ENCODE measurements at places on chromosomes 12 and 14. TPM values are rescaled to one million over a fixed set of nuclear protein-coding genes. Genes with fewer than 3 reads are reported as not detected.

- no peak for DNase-seq
These were observed 15.0 kb upstream of the FBXO33 start for GRCh38 chr14:39447175-39447661.

Gene OR6S1
- not detected for total RNA-seq

- DNase-seq: no peak
These were observed 22.9 kb upstream of the LTBP2 start for GRCh38 chr14:74634964-74635363.

- no peak for DNase-seq
These were observed 37.7 kb downstream of the TAOK3 start for GRCh38 chr12:118334939-118335567.

- no peak for DNase-seq
These were observed 69.5 kb upstream of the DIO3 start for GRCh38 chr14:101491841-101492240.

GRCh38 chr12:78970041-78970440 is 105.5 kb downstream of the SYT1 start:
- DNase-seq: no peak

GRCh38 chr12:71578694-71579258 is 84.9 kb downstream of the ZFC3H1 start:
- no peak for DNase-seq

- DNase-seq: no peak
These were observed 3.8 kb upstream of the ABCC9 start for GRCh38 chr12:21945002-21945401.

- DNase-seq: no peak
These were observed 63.5 kb downstream of the PELI2 start for GRCh38 chr14:56181681-56182085.

GRCh38 chr12:94128280-94128679 is 20.1 kb upstream of the PLXNC1 start:
- DNase-seq: no peak

Gene SSTR1
- total RNA-seq: 1.7 TPM

GRCh38 chr14:34538871-34539406 is 562 bp downstream of the EAPP start:
- no peak for DNase-seq

DNA sequence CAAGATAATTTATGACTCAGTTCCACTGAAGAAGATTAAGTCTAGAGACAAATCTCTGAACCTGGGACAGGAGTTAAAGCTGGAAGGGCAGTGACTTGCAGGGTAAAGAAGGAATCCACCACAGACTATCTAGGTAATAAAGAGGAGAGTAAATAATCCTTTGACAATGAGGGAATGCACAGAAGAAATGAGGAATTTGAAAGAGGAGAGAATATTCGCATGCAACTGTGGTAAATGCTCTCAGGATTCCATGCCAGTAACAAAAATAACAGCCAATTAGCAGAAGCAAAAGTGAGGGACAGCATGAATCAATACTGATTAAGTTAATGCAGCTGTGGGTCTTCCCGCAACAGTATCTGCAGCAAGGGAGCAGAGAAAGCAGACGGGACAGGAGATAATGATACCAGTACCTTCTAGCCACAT is 77.0 kb downstream of the KITLG start:
- DNase-seq: no peak
